ENCODE measurements at places on chromosomes 6 and 20.
A peak's percentile ranks its signal among the peaks of the same experiment; 100 is the strongest.

DNA sequence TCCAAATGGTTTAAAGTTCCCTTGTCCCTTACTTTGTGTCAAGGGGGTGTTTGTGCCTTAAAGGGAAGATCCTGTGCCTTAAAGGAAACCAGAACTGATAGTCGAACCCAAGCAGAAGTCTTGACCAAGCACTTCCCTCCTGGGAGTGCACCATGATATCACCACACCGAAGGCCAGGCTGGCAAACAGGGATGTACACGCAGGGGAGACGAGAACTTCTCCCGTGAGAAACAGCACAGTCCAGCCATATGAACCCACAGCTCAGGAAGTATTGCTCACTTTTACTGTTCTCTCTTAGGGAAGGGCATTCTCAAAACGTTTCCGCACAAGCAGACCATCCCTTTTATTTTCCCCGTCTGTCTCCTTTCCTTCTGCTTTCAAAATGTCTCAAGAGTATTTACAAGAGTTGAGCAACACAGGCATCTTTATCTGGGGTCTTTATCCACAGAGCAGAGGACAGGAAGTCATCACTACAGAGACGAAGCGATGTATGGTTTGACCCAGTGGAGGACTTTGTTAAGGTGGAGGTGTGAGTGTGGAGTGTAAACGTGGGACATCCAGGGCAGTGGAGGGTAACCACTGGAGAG, 12.8 kb upstream of the SERPINB1 start:
- peak overlapping the region; percentile 55 for H3K4me3 ChIP-seq
- no peaks in the 10 kb centered on the region for H3K27me3 ChIP-seq
- H3K36me3 ChIP-seq: no peaks in the 10 kb centered on the region
- no peak for DNase-seq
- H3K27ac ChIP-seq: peak overlapping the region; percentile 91
- peaks cover 77% of the 10 kb centered on the region for H3K4me1 ChIP-seq

GRCh38 chr6:22468256-22468965, 101.0 kb upstream of the HDGFL1 start:
- H3K36me3 ChIP-seq: no peaks in the 10 kb centered on the region
- H3K27ac ChIP-seq: no peak overlapping the region
- DNase-seq: no peak

DNA sequence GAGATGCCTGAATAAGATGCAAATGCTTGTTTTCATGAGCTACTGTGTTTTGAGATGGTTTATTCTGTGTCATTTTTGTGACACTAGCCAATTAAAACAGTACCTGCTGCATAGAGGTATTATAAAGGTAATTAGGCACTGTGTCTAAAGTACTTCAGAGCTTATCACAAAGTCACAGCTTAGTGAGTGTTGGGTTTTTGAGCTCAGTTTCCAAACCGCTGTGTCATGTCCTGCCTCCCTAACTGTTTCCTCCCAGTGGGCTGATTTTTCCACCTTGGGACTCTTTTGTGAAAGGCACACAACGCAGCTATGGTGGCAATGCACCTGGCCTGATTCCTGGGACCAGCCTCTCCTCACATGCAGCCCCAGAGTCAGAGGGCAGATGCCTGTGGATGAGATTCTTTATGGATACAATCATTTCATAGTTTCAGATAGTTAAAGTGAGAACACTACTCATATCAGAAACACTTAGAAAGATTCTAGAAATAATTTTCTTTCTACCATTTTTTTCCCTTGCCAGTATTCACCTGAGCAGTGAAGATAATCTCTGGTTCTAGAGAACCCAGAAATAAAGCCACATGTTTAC, 41.3 kb upstream of the TAGAP start:
- H3K36me3 ChIP-seq: peaks cover 3% of the 10 kb centered on the region
- peak; percentile 21 for DNase-seq
- peaks cover 22% of the 10 kb centered on the region for H3K4me1 ChIP-seq
- H3K27me3 ChIP-seq: no peaks in the 10 kb centered on the region

DNA sequence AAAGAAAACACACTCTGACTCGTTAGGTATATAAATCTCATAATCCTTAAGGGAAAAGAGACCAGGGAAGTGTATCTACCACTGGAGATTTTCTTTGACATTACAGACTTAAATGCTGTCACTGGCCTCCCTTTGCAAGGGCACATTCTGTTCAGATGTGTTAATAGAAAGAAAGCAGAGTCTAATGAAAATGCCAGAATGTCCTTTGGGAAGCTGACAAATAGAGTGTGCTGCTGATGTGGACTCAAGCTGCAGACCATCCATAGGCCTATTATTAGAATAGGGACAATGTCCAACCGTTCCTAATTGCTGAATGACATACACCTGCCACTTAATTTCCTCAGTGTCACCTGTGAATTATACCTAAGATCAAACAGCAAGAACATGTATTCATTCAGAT, 41.2 kb downstream of the SLC35D3 start:
- no peak overlapping the region for H3K4me3 ChIP-seq
- no peaks in the 10 kb centered on the region for H3K4me1 ChIP-seq
- H3K36me3 ChIP-seq: no peaks in the 10 kb centered on the region
- no peak overlapping the region for H3K27ac ChIP-seq

DNA sequence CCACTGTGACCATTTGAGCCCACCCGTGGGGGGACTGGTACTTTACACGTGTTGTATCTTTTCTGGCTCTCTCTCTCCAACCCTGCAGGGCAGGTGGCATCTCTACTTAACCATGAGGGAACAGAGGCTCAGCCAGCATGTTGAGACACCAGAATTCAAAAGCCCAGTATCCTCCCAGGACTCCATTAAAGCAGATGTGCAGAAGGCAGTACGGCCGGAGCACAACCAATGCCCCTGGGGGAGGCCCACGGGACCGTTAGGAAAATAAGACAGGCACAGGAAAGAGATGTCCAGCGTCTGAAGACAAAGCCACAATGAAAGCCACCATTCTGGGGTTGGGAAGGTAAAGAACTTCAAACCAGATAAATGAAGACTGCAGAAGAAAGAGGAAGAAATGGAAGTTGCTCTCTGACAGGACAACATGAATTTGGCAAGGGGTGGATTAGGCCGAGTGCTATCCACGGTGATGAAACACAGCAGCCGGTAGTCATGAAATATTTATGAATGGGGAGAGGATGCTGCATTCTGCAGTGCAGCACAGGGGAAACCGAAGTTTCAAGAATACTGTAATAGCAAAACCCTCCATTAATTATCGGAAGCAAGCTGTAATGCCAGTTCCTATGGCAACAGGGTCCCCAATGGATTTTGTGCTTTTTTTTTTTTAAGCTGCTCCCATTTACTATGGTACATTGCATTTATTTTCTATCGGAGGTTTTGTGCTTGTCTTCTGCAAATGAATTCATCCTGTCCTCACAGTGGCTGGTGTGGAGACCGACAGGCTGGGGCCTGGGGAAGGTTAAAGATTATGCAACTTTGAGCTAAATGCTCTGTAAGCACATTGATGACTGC, 179.4 kb downstream of the NRN1 start:
- no peak overlapping the region for H3K27ac ChIP-seq
- DNase-seq: no peak
- no peaks in the 10 kb centered on the region for H3K36me3 ChIP-seq

- H3K4me1 ChIP-seq: peaks cover 23% of the 10 kb centered on the region
- no peak within 1 kb of the TSS for H3K27ac ChIP-seq
- H3K27me3 ChIP-seq: no peaks in the 10 kb centered on the region
- DNase-seq: peak; percentile 72
Measured at GRCh38 chr6:43644940-43645612, at the start of gene RSPH9. Gene RSPH9 (plus strand): TSS chr6:43645036. CDS start chr6:43645099, 63 bp downstream.

DNA sequence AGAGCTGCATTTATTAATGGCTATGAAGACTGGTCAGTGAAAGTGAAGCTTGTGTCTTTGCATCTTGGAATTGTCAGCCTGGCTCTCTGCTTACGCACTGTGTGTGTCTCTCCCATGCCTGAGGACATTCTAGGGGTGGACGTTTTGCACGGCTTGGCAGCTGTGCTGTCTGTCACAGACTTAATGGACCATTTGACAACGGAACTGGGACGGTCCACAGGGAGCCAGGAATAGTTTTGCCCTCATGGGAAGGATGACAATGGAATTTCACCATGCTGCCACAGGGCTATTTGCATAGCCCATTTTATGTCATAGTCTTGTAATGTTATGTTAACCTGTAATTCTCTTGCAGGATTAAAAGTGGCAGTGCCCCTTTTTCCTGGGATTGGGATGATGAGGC, 44.7 kb downstream of the OR2B6 start:
- DNase-seq: no peak
- H3K27ac ChIP-seq: no peak overlapping the region
- H3K4me1 ChIP-seq: no peaks in the 10 kb centered on the region
- peaks cover 12% of the 10 kb centered on the region for H3K27me3 ChIP-seq
- H3K36me3 ChIP-seq: no peaks in the 10 kb centered on the region
